Activated T-cell treated with anti-CD3 and anti-CD28 coated beads, Interleukin-2, amount 50 U/mL, for 24 hours (primary cell): ENCODE measurements at places on chromosomes 1 and 21.

DNA sequence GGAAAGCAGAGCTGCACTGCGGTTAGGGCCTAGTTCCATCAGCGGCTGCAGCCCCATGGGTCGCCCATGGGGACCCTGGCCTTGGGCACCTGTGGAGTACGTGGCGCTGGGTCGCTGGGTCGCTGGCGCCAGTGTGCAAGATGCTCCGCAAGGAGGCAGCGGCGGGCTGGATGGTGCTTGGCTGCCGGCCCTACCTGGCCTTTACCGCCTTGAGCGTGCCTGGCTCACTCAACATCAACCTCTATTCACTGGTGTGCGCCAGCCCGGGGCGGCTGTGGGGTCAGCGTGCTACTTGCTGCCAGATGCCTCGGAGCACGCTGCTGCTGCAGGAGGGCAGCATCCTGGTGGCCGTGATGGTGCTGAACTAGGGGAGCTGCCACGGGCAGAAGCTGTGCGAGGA is 85.1 kb upstream of the RHOU start:
- DNase-seq: no peak

DNA sequence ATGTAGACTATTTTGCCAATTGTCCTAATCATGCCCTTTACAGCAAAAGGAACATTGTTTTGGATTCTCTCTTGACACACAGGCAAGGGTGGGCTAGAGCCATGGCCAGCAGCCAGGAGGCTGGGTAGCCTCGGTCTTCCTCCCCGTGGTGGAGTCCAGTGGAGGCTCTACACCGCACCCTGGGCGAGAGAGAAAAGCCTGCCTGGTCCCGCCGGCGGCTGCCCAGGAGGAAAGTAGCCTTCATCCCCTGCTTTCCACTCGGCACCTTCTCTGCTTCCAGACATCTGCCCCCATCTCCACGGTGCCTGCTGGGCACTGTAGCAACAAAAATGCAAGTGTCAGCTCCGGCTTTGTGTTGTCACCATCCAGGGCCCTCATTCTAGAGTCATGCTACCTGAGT is 21.6 kb downstream of the PROK1 start:
- no peak for DNase-seq

GRCh38 chr1:221740993-221741702 is 741 bp downstream of the DUSP10 start:
- peak; percentile 56 for DNase-seq

DNA sequence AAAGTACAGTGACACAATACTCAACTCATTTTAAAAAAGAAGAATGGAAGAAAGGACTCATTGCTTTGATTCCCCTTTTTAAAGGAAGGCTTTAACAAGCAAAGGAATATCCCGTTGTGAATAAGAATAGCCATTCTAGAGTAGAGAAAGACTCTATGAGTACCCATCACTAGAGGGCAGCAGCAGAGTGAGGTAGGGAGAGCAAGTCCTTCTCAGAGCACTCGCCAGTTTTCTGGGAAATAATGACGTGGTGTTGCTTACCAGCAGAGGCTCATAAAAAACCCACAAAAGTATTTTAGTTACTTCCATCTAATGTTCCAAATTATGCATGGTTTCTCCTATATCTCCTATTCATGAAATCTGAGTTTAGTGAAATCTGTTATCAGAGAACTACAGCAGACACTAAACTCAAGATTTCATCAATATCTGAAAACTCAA is 74.6 kb downstream of the USP24 start:
- no peak for DNase-seq

- no peak for DNase-seq
Observed at GRCh38 chr1:7684861-7685635, 86.0 kb upstream of the VAMP3 start.

- no peak for DNase-seq
Observed at GRCh38 chr1:109239047-109239408, 10.3 kb upstream of the CELSR2 start.

- DNase-seq: peak; percentile 43
Observed at GRCh38 chr1:15410884-15411245, 1.2 kb downstream of the EFHD2 start.

DNA sequence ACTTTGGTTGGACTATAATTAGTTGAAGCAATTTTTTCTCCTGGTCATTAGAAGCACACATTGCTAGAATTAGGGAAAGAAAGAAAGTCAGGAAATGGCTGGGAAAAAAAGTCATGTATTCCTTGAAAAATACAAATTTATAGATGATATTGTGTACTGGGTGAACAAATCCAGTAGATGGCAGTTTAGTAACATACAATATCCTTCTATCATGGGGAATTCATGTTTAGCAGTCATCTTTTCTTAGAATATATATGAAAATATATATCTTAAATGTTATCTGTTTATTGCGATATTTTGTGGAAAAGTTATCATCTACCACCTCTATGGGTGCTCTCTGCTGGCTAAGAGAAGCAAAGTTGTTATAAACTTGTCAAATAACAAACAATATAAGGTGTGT is 13.1 kb upstream of the ZRANB2 start:
- no peak for DNase-seq

- no peak for DNase-seq
Observed at GRCh38 chr1:47262787-47263413, 30.9 kb upstream of the TAL1 start.

GRCh38 chr1:162928141-162928540 is 67.2 kb upstream of the CCDC190 start:
- no peak for DNase-seq

DNA sequence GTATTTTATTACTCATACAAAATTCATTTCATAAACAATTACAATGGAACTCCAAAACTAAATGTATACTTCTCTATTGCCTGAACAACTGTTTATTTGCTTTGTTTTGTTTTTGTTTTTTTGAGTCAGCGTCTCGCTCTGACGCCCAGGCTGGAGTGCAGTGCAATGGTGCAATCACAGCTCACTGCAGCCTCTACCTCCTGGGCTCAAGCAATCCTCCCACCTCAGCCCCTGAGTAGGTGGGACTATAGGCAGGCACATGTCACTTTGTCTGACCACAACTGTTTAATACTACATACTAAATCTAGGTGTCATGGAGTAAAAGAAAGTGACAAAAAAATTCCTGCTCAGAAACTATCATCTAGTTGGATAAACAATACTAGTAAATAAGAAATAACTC is 49.3 kb downstream of the RAB3GAP2 start:
- DNase-seq: no peak

GRCh38 chr1:153746174-153746573 is 18.3 kb downstream of the INTS3 start:
- no peak for DNase-seq

DNA sequence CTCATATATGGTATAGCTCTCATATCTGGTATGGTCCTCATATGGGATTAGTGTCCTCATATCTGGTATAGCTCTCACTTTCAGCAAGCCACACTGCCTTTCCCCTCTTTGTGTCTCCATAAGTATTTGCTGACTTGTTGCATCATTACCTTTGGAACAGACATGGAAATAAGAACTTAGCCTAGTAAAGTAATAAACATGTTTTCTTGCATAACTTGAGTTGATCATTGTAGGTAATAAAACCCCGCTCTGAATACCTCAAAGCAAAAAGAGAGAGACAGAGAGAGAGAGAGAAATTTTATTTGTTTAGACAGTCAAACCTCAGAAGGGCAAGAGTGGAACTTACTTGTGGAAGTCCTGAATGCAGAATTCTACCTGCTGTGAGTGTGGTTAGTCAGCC is 170.3 kb downstream of the GREM2 start:
- DNase-seq: no peak

GRCh38 chr1:218743861-218744505 is 398.8 kb downstream of the TGFB2 start:
- DNase-seq: no peak

DNA sequence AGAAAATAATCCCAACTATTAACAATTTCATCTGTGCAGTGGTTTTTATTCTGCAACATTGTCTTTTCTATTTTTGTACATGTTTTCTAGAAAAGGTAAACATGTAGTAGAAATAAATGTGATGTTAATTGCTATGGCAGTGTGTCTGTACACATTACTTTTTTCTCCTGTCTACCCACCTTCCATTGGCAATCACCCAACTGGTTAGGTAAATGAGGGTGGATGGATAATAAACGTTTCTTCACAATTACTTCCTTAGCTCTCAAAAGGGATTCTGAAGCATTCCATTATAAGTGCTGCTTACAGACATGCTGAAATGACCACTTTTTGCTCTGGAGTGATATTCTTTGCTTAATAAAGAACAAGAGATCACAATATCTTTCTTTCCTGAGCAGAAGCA is 61.4 kb downstream of the MAGI3 start:
- no peak for DNase-seq

DNA sequence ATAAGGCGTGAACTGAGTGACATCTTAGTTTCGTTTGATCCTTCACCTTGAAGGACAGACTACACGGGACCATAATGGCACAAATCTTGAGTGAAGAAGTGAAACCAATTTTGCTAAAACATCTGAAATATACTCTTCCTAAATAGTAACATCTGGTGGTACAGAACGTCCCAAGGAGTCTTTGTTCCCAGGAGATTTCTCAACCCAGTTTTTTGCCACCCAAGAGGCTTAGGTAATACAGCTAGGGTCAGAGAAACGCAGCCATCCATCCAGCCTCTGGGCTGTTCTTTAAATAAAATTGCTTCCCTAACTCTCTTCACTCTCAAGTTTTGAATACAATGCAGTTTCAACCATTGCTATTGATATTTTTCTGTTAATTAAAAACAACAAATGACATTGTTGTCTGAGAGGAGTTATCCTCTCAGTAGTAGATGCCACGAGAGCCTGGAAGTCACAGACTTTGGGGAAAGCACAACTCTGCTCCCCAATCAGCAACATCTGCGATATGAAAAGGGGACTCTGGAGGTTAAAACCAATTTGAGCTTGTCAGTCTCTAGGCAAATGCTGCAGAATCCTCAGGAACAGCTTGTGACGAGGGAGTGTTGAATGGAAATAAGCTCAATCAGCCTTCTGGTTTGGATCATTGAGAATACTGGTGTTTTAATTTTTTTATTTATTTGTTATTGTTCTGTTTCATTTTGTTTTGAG is 394.3 kb upstream of the ADGRL2 start:
- no peak for DNase-seq

GRCh38 chr21:15208786-15209185 is 144.0 kb upstream of the NRIP1 start:
- no peak for DNase-seq

GRCh38 chr1:113401067-113401466 is 10.8 kb downstream of the MAGI3 start:
- no peak for DNase-seq
